AG09309 (cell line): ENCODE measurements at places on chromosomes 1 and 21.

GRCh38 chr21:38942748-38943211, 137.1 kb downstream of the ETS2 start:
- no peak for DNase-seq

GRCh38 chr21:16418642-16419041, 688.9 kb downstream of the USP25 start:
- no peak for DNase-seq

- no peak for DNase-seq
These were observed 161.8 kb downstream of the PCBP3 start for GRCh38 chr21:45805321-45805720.

DNA sequence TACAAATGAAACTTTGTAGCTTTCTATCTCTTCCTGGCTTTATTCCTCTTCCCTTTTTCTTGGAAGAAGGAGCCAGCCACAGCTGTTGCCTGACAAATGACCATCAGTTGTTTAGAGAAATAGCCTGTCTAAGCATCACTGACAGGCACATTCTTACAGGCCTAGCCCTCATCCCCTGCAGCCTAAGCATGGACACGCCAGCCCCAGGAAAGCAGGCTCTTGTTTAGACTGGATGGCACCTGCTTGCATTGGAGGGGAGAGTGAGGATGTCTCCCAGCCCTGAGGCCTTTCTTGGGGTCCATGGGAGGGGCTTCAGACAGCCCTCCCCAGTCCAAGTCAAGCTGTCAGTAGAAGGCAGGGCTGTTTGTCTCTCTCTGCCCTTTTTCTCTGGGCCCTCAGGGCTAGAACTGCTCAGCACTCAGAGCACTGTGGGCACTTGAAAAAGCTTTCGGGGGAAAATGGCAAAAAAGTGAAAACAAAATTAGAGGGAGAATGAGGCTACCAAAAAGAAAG, 282.5 kb upstream of the PLXNA2 start:
- no peak for DNase-seq

- no peak for DNase-seq
These were observed 239.0 kb upstream of the ZP4 start for GRCh38 chr1:238129677-238130076.

DNA sequence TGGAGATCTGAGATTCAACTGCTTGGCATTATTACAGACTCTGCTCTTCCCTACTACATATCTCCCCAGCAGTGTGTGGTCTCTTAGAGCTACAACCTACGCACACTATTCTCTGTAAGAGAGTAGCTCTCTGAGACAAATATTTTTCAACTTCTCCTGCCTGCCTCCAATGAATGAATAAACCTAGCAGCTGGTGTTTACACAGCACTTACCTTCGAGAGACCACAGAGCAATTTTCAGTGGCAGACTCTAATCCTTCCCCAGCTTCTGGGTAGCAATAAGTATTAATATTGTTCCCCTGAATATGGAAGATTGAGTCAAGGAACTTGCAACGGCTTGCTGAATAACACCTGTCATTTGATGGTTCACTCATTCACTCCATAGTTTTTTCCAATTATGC, 350.9 kb upstream of the SPAG17 start:
- no peak for DNase-seq

GRCh38 chr1:226702957-226703831, 35.9 kb downstream of the ITPKB start:
- DNase-seq, result no peak

DNA sequence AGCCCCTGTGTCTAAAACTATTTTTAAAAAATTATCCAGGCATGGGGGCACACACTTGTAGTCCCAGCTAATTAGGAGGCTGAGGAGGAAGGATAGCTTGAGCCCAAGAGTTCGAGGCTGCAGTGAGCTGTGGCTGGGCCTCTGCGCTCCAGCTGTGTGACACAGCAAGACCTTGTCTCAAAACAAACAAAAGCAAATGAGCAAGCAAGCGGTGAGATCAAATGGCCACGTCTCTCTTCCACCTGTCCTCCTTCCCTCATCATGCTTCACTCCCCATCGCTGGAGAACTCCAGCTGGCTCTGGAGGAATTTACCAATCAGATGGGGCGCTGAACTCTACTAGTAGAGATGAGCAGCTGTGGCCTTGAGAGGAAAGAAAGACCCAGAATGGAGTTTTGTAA, 14.0 kb upstream of the REN start:
- DNase-seq, result no peak

GRCh38 chr1:165696625-165697100, 1.7 kb downstream of the ALDH9A1 start:
- peak; percentile 95 for DNase-seq

GRCh38 chr1:112308716-112309115, 87.3 kb upstream of the CTTNBP2NL start:
- no peak for DNase-seq

DNA sequence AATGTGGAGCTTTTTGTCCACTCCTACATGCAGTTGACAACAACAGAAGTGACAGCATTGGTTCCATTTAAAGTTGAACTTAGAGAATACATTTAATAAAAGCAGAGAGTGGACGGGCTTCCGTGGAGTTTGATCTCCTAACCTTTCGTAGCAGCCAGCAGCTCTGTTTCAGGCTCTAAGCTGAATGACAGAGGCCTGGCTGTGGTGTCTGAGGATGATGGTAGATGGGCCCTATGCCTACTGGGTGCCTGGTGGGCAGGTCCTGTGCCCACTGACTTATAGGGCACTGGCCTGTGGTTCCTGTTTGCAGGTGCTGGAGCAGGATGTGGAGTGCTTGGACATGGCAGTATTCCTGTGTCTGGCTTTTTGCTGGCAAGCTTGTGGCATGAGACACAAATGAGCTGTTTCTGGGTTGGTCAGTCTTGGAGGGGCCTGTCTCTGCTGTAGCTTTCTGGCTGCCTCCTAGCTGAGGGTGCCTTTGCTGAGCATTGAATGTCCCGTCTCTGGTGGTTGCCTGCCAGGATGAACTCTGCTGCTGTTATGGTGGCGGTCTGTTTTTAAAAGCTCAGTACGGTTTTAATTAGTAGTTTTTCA, 54.6 kb downstream of the PRDM2 start:
- no peak for DNase-seq

DNA sequence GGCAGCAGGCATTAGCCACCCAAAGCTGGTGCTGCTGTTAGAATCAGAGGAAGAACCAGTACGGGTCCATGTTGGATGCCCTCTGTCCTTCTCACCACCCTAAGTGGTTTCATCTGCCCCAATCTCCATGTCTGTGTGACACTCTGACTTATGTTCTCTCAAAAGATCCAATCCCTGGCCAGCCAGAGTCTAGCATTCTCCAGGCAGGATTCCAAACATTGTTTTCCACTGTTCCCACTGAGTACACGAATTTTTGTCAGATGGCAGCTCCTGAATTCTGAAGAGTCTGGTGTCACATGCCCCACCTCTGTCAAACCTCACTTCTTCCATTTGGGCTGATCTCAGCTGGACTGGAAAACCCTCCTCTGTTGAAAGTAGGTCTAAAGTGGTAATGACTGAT, 166.0 kb downstream of the DISC1 start:
- no peak for DNase-seq

DNA sequence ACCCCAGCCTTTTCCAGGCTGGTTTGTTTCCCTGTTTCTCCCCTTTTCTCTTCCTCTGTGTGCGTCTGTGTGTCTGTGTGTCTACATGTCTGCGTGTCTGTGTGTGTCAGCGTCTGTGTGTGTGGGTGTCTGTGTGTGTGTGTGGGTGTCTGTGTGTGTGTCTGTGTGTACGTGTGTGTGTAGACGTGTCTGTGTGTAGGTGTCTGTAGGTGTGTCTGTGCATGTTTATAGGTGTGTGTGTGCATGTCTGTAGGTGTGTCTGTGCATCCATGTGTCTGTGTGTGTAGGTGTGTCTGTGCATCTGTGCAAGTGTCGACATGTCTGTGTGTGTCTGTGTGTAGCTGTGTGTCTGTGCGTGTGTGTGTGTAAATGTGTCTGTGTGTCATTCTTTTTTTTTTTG, 3.3 kb downstream of the TTLL10 start:
- no peak for DNase-seq

GRCh38 chr1:209652873-209653401, 712 bp upstream of the LAMB3 start:
- DNase-seq, result no peak

- no peak for DNase-seq
These were observed 173.6 kb upstream of the SGIP1 start for GRCh38 chr1:66360285-66360724.

GRCh38 chr1:212959266-212960220, 9.2 kb downstream of the VASH2 start:
- no peak for DNase-seq

DNA sequence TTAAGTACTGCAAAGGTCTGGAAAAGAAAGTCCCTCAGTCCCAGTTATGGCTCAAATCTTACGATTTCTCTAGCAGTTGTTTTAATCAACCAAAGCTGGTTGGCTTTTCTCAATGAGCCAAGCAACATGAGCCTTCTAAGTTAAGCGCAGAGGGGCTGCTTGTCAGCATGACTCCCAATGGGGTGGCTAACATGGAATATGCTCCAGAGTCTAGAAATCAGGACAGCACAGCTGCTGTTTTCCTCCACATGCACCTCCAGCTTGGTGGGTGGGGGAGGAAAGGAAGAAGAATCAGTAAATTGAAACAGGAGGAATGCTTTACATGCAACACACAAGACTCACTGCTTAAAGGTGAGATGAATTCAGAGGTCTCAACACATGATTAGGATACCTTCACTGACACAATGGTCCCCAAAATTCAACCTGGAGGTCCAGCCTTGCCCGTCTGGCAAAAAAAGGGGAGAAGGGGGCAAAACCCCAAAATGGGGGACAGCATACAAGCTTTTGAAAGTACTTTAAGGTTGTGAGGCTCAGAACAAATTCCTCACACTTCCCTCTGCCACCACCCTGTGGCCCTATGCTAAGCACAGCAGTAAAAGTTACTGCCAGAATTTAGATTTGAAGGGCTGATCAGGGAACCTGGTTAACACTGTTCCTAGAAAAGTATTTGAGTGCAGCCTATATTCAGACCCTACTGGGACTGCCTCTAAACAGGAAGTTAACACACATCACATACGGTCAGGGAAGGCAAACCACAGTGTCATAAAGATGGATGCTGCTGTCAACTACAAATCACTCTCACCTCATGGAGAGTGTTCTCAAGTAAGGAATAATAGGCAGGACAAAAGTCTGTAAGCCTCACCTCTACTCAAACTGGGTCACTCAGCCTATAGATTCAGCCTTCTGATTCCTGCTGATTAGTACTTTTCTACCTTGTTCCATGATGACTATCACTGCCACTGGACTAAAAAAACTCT, 2.6 kb downstream of the GATAD2B start:
- no peak for DNase-seq

GRCh38 chr1:86687595-86687994, 16.8 kb upstream of the SH3GLB1 start:
- no peak for DNase-seq

DNA sequence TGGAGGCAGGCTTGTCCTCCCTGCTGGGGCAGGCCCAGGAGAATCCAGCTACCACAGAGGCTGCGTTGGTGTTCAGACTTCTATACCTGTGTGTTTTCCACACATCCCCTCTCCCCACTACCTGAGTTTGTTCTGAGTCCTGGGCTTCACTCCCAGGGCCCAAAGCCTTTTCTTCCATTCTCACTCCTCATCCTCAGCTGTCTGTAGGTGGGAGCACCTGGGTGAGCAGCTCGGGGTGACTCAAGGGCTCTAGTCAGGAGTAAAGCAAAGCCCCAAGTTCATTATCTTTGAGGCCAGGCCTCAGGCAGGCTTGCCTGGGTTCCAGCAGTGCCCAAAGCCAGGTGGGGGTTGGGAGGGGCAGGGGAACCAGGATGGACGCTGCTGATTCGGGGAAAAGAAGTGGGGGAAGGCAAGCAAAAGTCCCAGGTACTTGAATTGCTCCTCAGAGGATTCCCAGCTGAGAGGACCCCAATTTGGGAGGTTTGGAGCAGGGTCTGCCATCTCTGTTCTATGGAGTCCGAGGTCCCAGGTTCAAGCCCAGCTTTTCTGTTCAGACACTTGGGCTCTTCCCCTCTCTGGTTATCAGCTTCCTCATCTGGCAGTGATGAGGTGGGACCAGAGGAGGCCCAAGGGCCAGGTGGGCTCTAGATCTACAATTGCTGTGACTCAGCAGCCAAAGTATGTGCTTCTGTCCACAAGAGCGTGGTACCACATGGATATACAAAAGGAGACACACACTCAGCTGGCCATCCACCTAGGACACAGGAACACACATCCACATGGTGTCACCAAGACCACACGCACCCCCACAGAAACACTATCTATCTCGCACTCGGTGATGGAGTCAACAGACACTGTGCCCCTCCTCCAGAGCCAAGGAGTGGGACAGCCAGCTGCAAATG, 5.8 kb upstream of the PTPN7 start:
- DNase-seq, result no peak

DNA sequence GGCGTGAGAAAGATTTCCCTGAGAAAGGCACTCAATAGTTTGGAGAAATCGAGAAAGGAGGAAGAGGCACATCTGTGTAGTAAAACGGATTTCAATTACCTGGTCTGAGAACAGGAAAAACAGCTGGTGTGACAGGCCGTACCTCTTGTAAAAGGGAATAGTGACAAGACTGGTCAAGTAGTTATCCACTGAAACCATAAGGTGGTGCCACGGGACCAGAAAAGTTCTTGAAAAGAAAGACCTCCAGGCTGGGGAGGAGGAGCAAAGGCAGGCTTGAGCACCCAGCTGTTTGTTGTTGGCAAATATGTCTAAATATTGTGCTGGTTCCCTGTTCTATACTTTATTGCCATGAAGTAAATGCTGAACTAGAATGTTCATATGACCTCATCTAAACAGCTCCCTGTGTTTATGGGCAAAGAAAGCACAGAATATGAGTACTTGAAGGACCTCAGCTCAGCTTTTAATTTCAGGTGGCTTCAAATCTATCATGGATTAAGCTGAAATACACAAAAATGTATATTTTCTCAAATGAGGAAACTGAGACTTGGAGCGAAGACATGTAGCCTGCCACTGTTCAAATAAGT, 4.0 kb downstream of the HAO2 start:
- DNase-seq, result no peak

GRCh38 chr1:12083766-12084165, 20.7 kb downstream of the TNFRSF8 start:
- DNase-seq, result peak; percentile 50

DNA sequence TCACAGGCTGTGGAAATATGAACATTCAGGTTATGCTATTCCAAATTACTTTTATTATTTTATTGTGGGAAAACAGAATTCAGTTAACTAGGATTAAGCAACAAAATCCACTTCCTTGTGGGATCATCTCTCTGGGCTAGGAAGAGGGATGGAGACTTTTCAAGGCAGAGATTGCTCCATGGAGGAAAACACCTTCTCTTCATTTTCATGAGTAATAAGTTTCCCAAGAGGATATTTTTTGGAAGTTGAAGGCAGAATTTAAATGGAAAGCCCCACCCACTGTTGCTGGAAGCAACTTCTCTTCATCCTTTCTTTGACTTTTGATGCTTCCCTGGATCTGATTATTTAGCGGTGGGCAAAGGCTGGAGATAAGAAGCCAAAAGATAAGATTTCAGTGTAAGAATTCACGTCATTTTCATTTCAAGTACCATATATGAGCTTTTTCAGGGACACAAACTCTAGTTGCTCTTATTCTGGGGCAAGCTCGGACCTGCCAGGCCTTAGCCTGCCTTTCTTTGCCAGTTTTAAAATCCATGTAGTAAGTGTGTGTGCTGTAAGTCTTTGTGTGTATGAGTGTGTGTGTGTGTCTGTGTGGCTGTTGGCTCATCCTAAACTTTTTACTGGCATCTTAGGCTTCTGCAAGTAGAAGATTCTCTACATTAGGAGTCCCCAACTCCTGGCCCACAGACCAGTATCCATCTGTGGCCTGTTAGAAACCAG, 11.7 kb upstream of the IL24 start:
- no peak for DNase-seq

GRCh38 chr21:41800425-41801320, 33.8 kb upstream of the RIPK4 start:
- no peak for DNase-seq

- DNase-seq, result no peak
These were observed 291.2 kb downstream of the PTPRC start for GRCh38 chr1:198929961-198930599.
